ENCODE measurements at places on chromosomes 6 and 20.

DNA sequence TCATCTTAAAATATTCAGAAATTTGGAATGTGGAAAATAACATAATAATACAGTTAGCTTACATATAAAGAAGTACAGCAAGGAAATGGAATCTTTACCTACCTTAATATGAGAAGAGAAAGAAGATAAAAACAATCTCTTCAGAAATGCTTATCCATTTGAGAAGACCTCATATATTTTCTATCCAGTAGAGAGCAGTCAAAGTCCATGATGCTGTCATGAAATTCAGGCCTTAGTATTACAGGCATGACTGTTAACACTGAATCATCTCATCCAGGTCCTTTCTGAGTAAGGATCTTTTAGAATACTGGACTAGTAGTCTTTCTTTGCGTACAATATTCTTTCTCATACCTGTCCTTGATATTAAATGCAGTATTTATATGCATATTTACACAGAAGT lies 713.4 kb downstream of the CD109 start:
- no peak for DNase-seq

DNA sequence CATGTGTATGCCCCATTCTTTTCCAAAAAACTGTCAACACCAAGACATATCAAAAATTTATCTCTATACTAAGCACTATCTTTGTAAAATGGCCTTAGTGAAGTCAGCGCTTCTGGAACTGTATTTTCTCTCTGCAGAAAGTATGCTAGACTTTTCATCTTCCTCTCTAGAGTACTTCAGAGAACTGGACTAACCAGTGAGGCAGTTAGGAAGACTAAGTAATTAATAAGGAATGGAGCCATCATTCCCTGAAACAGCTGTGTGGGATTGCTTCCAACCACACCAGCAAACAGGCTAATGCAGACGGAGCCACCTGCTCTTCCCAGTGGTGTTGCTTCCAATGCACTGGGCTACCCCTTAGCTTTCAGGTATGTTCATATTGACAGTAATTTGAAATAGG lies 169.1 kb upstream of the FUT9 start:
- DNase-seq = no peak

DNA sequence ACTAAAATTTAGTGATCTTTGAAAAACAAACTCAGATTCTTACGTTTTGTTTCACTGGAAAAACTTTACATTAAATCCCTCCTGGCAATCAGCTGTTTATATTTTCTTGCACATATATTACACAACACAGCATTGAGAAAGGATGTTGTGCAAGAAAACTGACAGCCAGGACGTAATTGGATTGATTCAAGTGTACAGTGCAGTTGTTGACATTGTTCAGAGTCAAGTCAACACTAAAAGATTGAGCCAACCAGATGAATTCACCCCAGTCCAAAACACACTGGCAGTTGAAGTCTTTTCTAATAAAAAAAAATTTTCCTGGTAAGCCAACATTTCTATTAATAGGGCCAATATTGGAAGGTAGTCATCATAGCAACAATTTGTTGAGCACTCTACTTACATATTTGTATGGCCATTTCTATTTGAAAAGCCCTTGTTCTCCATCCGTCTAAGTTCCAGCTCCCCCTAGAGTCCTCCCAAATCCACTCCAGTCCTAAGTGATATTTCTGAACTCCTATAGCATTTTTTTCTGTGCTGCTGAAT lies 20.9 kb upstream of the VNN1 start:
- DNase-seq = no peak

DNA sequence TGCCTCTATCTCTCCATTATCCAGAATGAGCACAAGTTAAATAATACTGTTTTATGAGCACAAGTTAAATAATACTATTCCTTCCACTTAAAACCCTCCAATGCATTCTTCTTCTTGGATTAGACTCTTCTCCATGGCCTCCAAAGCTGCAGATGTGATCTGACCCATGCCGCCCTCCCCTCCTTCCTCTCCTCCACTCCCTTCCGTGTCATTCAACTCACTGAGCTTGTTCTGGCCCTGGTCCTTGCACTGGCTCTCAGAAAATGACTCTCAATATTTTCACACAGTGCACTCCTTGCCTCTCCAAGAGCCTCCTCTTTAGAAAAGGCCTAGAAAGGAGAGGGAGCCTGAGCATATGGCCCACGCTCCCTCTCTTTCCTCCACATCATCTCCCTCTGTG lies 125.0 kb upstream of the CD93 start:
- DNase-seq = no peak

- no peak for DNase-seq
Observed at GRCh38 chr6:158417760-158418098, 105.5 kb downstream of the TULP4 start.

GRCh38 chr6:109693111-109693510 lies 2.0 kb downstream of the FIG4 start:
- DNase-seq = no peak

DNA sequence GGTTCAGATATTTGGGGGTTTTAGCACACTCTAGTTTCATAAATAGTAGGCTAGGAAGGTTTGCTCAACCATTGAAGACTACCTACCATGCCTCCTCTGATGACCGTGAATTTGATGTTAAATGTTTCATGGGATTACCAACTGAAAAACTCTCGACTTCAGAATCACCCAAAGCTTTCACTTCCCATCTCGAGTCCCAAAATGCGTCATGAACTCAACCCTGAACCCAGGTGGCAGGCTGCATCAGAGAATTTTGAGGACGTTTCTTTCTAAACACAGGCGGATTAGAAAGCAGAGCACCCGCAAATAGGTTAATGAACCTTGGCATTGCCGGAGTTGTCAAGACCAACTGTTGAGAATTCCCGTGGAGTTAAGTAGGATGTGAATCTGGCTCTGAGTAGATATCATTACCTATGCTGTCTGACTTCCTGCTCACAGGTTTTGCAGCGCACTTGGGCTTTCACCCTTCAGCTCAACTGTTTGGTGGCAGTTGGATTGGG lies 98.4 kb upstream of the ADTRP start:
- no peak for DNase-seq

DNA sequence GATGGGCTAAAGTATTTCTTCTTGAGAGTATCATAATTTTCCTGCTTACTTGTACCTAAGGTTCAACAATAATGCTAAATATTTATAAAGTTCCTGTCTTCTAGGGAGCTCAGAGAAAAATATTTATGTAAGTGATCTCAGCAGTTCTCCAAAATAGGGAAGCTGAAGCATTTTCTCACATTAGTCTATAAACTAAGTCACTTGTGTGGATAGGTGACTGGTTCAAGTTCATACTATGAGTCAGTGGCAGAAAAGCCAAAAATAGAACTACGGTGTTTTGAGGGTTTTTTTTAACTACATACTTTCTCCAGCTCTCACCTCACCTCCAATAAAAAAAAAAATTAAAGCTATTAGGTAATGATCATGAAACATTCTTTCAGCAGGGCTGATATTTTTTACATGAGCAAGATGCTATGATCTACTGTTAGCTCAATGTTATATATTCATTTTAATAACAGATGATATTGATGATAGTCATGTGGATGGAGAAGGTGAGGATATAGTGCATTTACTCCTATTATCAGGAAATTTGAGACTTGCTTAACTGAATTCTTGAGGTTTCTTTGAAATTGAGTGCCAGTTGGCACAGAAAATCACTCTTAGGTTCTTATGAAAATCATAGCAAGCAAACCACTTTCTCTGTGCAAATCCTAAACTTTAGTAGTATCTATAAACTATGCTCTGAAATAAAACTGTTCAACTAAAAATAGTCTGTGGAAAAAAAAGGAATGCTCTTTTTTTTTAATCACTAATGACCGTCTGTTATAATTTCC lies 4.1 kb upstream of the MOXD1 start:
- no peak for DNase-seq

DNA sequence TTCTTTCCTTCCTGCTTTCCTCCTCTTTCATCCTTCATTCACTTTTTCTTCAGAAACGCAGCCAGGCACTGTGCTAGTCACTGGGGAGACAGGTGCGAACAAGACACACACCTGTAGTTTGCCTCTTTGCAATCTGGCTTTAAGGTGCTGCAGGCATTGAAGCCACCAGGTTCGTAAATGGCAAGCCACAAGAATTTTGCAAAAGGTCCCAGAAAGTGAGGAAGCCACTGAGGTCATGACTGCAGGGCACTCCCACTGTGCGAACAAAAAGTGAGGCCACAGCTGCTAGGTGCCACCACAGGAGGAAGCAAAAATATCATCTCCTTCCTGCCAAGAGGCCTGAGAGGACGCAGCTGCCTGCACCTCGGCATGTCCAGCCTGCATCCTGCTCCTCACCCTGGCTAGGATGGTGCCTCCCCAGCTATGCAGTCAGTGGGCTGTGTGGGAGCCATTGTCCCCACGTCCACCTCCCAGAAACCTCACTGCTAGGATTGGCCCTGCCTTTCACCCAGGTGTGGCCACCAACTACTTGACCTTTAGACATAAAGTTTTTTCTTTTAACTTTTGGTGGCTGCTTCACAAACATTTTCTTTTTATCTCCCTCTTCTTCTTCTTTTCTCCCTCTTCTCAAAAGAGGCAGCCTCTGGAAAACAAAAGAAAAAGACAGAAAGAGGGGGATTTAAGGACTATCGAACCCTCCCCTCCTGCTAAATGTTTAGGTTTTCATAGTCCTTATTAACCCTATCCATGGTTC lies 230.8 kb downstream of the BCAS1 start:
- DNase-seq = peak; percentile 41

DNA sequence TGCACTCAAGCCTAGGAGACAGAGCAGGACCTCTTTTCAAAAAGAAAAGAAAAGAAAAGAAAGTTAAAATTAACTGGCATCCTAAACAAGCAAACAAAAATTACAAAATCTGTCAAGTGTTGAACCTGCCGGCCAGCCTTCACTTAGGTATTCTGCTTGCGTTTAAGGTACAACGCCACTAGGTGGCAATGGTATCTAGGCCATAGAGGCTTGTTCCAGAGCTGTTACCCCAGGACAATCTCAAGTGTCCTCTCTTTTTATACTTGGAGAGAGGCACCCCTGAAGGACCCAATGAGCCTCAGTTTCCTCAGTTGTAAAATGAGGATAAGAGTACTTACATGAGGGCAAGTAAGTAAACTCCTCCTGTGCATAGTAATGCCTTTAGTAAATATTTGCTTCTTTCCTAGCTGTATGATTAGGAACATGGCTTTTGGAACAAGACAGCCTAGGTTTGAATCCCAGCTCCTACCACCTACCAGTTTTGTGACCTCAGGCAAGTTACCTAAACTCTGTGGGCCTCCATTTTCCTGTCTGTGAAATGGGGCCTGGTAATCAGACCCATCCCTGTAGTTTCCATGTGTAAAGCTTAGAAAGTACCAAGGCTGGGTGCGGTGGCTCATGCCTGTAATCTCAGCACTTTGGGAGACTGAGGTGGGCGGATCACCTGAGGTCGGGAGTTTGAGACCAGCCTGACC lies 5.8 kb upstream of the PACSIN1 start:
- peak; percentile 55 for DNase-seq

- no peak for DNase-seq
Observed at GRCh38 chr20:33407251-33407650, 5.9 kb upstream of the CDK5RAP1 start.

DNA sequence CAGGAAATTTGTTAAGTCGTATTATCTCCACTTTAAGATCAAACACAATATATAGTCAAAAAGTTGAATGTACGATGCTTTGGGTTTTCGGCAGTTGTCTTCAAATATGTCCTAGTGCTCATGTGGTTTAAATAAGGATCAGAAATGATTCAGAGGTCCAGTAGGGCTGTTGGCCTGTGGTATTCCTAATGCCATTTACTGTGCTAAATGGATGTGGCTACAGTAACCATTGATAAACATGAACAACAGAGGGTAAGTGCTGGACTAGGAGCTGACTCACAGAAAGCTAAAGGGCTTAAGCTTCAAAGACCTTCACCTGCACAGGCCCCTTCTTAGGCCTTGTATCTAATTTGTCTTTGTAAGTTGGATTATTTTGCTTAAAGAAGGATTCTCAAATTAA lies 80.5 kb upstream of the TPD52L1 start:
- no peak for DNase-seq

DNA sequence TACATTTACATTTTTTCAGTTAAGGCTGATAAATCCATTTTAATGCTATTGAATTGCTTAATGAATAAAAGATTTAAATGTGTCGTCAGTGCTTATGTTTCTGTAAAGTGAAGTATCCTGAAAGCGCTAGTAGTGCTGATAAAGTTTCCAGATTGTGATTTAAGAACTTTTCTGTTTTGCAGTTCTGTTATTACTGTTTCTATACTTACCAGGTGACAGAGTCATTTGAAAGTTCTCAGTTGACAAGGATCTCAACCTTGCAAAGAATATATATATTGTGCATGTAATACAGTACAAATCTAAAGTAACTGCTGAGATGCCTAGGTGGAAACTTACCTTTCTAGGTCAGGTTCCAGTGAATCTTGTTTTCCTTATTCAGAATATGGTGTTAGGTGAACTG lies 201.8 kb downstream of the ARID1B start:
- no peak for DNase-seq

- DNase-seq = no peak
Observed at GRCh38 chr6:47690791-47691190, 7.6 kb upstream of the ADGRF4 start.

DNA sequence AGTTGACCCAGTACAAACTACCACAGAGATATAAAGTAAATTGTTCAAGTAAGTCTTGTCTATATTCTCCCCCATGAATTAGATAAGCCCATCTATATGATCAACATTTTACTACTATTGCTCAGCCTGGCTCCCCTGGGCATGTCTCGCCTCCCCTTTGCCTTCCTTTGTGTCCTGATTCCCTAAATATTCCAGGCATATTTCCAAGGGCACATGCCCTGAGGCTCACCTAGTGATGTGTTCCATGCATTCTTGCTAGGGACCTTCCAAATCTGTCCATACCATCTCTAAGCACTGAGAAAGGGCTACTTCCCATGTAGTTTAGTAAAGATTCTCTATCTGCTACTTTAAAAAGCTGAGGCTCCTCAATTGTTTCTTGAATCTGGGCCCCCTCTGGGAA lies 309.5 kb upstream of the PRND start:
- no peak for DNase-seq

DNA sequence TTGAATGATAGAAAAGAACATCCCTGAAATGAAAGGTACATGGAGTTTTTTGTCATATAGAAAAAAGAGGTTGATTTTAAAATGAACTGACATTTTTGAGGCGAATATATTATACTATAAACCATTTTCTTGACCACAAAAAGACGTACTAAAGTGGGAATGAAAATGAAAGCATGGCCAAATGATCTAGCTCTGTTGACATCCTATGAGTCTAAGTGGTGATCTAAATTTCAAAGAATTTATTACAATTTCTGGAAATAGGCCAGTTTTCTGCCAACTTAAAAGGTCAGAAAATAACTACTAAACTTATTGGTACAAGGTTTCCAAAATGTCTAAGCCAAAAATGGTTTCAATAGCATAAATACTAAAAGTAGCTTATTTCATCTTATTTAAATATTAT lies 536.8 kb downstream of the EYS start:
- DNase-seq = no peak

DNA sequence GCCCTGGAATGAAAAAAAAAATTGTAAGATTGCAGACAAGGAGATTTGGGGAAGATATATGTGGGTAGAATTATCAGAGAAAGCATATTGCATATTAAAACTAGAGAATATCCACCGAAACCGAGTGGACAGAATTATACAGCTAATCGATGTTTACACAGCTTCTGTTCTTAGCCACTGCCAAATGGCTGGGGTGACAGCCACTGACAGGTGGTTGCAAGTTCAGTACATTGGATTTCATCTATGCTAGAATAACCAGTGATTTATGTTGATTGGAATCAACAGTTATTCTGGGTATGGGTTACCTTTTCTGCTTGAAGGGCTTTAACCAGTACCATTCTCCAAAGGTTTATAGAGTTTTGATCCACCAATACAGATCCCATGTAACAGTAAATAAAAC lies 48.4 kb upstream of the THEMIS start:
- DNase-seq = no peak

- DNase-seq = peak; percentile 47
Observed at GRCh38 chr6:135703621-135704020, 147.9 kb upstream of the PDE7B start.
